Panc1 (cell line): ENCODE measurements at places on chromosomes 2 and 18.

DNA sequence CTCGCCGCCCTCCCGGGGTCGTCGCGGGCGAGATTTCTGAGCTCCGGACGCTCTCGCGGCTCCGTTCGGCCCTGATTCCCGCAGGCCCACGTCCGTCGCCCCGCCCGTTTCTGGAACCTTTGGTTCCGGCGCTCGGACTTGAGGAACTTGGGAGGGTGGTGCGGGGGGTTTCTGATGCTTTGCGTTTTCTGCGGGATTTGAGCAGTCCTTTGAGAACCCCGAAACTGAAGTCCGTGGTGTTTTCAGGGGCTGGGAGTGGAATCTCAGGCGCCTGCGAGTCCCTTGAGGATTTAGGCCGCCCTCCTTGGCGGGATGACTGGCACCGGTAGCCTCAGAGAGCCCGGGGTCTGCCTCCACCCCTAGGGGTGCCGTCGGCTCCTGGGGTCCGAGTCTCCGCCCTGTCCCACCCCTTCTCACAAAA is 336 bp downstream of the THNSL2 start:
- DNase-seq = no peak

DNA sequence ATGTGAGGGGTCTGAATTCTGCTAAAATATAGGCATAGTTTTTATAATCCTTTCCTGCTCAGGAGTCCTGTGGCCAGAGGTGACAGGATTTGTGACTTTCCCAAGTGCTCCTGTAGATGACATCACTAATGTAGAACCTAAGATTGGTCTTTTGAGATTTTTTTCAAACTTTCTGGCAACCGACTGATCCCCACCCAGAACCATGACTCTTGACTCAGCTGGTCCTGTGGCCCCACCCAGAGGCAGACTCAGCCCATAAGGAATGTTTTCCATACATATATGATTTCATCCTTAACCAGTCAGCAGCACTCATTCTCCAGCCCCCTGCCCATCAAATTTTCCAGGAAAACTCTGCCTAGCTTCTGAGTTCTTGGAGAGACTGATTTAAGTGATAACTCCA is 46.8 kb downstream of the COMMD1 start:
- DNase-seq = no peak

- DNase-seq = no peak
Observed at GRCh38 chr18:35376393-35376741, 770 bp downstream of the ZNF396 start.

GRCh38 chr2:12479065-12479601 is 237.6 kb upstream of the TRIB2 start:
- no peak for DNase-seq

GRCh38 chr2:99424371-99424770 is 65.4 kb downstream of the REV1 start:
- no peak for DNase-seq

- no peak for DNase-seq
Observed at GRCh38 chr18:6997808-6998207, 119.8 kb downstream of the LAMA1 start.
